ENCODE measurements at places on chromosomes 3 and 15.

- DNase-seq = no peak
These were observed 9.0 kb downstream of the SSUH2 start for GRCh38 chr3:8635631-8636030.

DNA sequence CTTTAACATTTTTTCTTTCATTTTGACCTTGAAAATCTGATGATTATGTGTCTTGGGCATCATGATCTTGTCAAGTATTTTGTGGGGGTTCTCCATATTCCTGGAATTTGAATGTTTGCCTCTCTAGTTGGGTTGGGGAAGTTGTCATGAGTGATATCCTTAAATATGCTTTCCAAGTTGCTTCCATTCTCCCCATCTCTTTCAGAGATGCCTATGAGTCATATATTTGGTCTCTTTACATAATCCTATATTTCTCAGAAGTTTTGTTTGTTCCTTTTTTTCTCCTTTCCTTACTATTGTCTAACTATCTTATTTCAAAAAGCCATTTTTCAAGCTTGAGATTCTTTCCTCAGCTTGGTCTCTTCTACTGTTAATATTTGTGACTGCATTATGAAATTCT is 69.0 kb upstream of the CCDC80 start:
- DNase-seq = no peak

GRCh38 chr3:144229330-144229729 is 257.7 kb downstream of the DIPK2A start:
- no peak for DNase-seq

DNA sequence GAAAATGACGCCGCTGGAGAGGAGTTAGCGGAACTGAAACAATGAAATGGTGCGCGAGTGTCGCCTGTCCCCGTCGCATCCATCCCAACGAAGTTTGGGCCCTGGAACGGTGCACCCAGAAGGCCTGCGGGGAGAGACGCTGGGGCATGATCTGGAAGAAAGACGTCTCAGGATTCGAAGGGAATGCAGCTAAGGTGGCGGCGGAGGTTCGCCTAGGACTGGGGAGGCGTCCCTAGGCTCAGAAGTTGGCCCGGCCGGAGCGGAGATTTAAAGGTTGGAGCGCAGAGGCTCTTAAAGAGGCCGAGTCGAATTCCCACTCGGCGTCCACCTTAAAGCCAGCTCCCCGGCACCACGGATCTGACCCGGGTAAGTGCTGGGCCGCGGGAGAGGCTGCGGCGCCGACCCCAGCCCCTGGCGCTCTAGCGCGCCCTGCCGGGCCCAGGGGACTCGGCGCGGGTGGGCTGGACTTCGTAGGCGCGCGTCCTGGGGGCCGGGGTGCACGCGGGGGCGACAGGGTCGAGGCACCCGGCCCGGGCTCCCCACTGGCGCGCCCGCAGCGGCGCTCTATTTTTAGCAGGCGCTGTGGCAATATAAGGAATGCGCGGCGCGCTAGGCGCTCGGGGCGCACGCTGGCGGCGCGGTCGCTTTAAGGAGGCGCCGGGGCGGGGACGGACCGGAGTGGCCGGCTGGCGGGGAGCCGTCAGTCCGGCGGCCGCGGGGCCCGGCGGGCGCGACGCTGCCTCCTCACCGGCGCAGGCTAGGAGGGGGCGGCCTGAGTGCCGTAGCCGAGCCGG is at the start of gene MRAS:
Gene MRAS (plus strand): TSS at position 620 of the 794 bp plus-strand sequence. CDS start 24,305 bp downstream, outside the sequence.
- no peak for DNase-seq

DNA sequence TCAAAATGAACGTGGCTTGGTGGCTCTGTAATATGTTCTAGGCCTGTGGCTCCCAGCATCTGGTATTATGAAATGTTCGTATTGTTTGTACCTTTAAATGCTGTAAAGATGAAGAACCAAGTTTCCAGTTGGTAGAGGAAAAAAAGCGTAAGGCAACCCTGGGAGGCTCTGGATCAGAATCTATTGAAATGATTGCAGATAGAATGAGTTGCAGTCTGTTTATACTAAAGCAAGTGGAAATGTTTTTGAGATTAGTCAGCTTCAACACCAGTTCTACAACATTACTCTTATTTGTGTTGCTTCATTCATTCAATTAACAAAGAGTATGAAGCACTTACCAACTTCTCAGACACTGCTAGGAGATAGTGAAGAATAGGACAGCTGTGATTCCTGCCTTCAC is 5.3 kb downstream of the ARL6IP5 start:
- no peak for DNase-seq

GRCh38 chr3:169923189-169923588 is 11.8 kb downstream of the SAMD7 start:
- no peak for DNase-seq

DNA sequence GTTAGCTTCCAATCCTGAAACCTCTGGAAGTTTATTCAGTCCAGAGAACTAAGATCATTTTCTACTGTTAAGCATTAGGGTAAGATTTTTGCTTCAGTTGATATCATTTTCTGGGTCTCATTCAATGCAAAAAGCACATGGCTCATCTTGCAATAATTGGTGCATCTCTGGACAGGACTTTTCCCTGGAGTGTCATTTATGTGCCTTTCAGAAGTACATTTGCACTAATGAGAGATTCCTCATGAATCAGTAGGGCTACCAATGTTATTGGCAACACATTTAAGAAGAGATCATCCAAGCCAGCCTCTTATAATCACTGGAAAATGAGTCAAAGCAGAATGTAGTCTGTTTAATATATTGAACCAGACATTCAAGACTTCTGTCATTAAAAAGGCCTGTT is 224.2 kb upstream of the CHRNA7 start:
- DNase-seq = no peak

DNA sequence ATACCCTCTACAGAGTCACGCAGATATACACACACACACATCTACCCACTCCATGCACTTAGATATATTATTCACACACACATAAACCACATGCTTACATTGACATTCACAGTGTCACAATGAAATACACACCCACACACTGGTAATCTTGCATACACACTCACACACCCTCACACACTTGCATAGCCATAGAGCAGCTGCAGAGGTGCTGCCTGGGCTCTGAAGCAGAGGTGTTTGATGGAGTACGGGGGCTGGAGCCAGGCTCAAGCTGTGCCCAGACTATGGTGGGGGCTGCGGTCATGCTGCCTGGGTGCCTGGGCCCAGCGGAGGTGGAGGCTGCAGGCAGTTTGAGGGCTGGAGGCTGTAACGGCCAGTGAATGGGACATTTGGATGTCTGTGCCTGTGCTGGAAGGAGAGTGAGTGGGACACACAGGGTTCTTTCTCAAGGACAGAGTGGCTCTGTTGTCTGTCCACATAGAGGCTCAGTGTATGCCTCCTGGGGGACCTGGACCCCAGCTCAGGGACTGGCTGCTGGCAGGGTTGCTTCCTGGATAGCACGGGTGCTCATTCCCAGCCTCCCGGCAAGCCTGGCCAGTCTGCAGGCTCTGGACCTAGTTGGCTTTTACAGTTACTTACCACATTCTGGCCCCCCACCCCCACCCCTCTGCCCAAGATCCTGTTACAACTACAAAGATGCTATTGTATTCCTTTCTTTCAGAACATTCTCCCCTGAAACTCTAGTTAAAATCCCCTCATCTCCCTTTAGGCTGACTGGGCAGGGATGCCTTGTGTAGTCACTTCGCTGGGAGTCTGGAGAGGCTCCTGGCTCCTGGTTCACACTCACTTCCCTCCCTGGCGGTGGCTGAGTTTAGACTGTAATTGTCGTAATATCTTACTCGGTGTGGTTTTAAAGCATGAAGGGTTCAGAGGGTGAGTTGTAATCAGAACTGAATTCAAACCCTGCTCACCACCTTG is 12.5 kb downstream of the GASK1A start:
- DNase-seq = no peak

Measured in stimulated activated CD8-positive, alpha-beta memory T cell treated with anti-CD3 and anti-CD28 coated beads, Interleukin-2, amount 100 ng/mL, for 1 hour (primary cell).